Activated T-cell treated with anti-CD3 and anti-CD28 coated beads, Interleukin-2, amount 50 U/mL, for 72 hours (primary cell): ENCODE measurements at places on chromosomes 2 and 18.

DNA sequence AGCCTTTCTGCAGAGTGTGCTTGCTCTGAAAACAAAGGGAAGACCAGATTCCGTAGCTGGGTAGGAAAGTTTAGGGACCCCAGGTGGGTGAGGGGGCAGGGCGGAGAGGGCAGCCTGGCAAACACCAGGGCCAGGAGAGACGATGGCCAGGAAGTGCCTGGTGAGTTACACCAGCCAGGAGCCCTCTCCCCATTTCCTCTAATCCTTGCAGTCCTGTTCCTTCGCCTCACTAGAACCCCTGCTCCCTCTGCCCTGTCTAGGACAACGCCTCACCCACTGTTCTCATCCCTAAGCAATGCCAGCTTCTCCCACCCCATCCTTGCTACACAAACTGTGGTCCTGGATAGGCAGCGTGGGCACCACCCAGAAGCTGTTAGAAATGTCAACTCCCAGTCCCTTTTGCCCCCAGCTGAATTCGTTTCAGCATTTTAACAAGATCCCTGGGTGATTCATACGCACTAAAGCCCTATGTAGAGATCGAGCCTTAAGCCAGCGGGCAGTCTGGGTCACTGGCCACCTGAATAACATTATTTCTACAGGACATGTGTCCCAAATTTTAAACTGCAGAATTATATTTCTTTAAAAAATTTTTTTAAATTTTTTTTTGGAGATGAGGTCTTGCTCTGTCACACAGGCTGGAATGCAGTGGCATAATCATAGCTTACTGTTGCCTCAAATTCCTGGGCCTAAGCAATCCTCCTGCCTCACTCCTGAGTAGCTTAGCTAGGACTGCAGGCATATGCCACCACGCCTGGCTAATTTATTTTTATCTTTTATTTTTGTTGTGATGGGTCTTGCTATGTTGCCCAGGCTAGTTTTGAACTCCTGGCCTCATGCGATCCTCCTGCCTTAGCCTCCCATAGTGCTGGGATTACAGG is 10.9 kb downstream of the WIPF1 start:
- no peak for DNase-seq

DNA sequence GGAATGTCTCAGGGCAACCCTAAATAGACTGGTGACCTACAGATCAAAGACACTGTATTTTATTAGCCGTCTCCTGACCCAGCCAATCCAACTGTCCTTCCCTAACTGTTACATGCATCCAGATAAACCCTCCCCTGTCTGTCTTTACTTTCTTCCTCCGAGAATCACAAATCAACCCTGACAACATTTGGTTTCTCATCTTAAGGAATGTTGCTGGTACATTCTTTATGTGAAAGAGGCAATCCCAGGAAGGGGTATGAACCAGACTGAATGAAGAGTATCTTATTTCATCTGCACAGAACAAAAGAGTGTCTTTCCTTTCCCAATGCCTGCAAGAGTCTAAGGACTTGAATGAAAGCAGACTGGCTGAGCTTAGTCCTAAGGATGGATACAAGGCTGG is 113.9 kb upstream of the LTBP1 start:
- DNase-seq = no peak

GRCh38 chr2:240219208-240219890 is 78.9 kb upstream of the OTOS start:
- no peak for DNase-seq

GRCh38 chr2:98801286-98801685 is 70.4 kb upstream of the MGAT4A start:
- DNase-seq = no peak

DNA sequence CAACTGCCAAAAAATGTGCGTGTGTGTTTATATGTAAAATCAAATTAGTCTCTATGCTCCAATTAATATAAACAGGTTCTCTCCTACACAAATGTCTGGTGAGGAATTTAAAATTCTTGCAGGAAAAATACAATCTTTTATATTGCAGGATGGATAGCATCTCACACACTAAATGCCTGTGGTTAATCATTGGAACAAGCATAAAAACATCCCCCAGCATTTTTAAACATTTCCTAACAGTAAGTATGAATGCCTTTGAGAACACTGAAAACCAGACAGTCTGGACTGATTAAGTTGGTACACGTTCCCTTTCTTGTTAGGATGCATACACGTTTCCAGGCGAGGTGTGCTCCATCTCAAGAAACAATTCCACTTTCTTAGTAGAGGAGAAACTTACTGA is 29.9 kb upstream of the PDE1A start:
- no peak for DNase-seq

- no peak for DNase-seq
These were observed 71.6 kb downstream of the PXDN start for GRCh38 chr2:1672738-1673137.

GRCh38 chr2:226423498-226423960 is 376.1 kb downstream of the IRS1 start:
- DNase-seq = peak; percentile 48

GRCh38 chr18:33470216-33470615 is 29.7 kb upstream of the CCDC178 start:
- DNase-seq = no peak

GRCh38 chr2:8630676-8631464 is 51.0 kb upstream of the ID2 start:
- no peak for DNase-seq

- no peak for DNase-seq
These were observed 12.2 kb upstream of the SKOR2 start for GRCh38 chr18:47263430-47264307.

GRCh38 chr2:221753401-221753800 is 181.3 kb upstream of the EPHA4 start:
- no peak for DNase-seq

GRCh38 chr18:63109022-63109421 is 210.5 kb downstream of the BCL2 start:
- DNase-seq = no peak

GRCh38 chr18:50606609-50607008 is 46.7 kb downstream of the MAPK4 start:
- no peak for DNase-seq

DNA sequence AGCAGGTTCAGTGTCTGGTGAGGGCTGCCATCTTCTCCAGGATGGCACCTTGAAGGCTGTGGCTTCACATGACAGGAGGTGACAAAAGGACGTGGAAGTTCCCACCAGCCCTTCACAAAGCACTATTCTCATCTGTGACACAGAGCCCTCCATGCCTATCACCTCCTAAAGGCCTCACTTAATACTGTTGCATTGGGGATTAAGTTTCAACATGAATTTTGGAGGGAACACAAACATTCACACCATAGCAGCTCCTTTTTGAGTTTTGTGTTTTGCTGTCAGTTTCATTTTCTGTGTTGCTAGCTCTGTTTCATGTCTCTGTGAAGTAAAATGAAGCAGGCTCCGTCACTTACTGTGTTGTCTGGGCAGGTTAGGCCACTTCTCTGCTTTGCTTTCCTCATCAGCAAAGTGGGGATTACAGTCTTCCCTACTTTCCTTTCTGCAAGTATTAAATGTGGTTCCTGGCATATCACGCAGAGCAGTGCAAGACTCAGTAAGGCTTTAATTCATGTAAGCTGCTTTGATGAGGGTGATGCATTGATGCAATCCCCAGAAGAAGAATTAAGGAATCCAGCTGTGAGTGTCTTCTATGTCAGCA is 31.6 kb downstream of the LIMS1 start:
- no peak for DNase-seq

DNA sequence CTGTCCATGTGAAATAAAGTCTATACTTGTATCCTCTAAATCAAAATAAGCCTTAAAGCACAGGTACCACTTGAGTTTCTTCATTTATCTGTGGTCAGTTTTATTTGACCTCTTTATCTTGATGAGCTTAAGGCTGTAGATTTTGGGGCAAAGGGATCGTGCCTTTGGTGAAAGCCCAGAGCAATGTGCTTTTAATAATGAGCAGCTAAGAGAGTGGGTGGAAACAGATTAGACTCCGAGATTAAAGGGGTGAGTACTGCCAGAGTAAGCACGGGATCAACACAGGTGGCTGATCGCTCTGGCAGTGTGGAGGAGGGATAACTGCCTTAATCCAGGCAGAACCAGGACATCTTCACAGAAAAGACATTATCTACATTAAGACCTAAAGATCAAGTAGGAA is 280.4 kb downstream of the TDRD15 start:
- DNase-seq = no peak

- DNase-seq = no peak
These were observed 31.0 kb upstream of the FMNL2 start for GRCh38 chr2:152303951-152304350.

DNA sequence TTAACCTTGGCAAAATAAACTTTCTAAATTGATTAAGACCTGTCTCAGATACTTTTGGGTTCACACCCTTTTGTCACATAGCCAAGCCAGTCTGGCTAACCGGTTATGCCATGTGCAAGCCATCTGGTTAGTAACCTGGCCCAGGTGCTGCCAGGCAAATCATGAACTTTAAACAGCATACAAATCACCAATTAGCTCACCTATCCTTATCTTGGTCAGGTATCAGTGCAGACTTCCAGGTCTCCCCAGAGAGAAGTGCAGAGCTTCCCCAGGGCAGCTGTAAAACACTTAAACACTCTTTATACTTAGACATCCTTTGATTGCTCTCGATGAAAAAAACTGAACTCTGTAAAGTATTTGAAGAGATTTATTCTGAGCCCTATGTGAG is 14.9 kb upstream of the MC5R start:
- no peak for DNase-seq

- no peak for DNase-seq
These were observed 33.0 kb downstream of the LINC00305 start for GRCh38 chr18:64115881-64116280.
